Activated CD4-positive, CD25-positive, alpha-beta regulatory T cell treated with anti-CD3 and anti-CD28 coated beads, Interleukin-2, amount 50 U/mL, for 24 hours (primary cell): ENCODE measurements at places on chromosomes 3 and 15.

GRCh38 chr15:70200511-70201424, 103.1 kb upstream of the TLE3 start:
- ATAC-seq, result no peak

DNA sequence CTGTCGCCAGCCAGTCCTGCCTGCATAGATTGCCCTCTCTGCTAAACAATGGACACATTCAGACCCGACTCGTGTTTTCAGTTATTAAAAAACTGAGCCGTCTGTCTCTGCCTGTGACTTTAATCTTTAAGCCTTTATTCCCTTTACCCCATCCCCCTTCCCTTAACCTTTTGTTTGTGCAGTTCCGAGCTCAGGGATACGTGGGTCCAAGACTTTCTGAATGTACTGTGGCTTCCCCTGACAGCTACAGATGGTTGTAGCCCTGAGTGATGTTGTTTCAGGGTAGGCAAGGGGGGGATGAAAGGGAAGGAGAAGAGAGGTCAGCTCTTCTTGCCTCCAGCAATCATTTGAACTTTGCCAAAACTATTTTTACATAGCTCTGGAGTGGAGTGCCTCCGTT, 44.6 kb downstream of the EEFSEC start:
- no peak for ATAC-seq

GRCh38 chr3:153599685-153600084, 437.7 kb downstream of the RAP2B start:
- no peak for ATAC-seq

- no peak for ATAC-seq
Observed at GRCh38 chr3:141663993-141664392, 74.1 kb upstream of the RNF7 start.

DNA sequence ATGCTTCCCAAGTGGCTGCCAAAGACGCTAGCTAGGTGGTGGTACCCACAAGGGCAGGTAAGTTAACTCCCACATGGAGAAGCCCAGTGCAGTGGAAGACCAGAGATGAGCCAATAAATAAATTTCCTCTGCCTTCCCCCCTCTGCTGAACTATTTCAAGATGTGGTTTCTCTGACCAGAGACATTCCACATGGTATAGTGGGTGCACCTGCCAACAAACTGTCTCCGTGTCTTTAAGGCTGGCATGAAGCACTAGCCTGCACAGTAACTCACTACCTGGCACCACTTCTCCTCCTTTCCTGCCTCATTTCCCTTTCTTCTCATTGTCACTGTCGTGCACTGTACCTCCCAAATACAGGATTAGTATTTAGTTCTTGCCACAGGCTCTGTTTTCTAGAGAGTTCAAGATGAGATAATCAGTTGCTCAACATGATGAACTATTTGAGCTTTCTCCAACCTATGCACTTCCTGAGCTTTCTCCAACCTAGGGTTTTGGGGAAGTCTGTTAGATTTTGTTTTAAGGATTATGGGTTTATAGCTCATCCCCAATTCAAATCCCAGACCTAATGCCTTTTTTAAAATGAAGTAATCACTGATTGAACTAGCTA, 8.4 kb upstream of the CRTAP start:
- ATAC-seq, result no peak

- ATAC-seq, result no peak
Observed at GRCh38 chr3:51935886-51936755, 5.6 kb downstream of the RRP9 start.

- ATAC-seq, result no peak
Observed at GRCh38 chr3:185560676-185561075, 8.3 kb upstream of the LIPH start.

DNA sequence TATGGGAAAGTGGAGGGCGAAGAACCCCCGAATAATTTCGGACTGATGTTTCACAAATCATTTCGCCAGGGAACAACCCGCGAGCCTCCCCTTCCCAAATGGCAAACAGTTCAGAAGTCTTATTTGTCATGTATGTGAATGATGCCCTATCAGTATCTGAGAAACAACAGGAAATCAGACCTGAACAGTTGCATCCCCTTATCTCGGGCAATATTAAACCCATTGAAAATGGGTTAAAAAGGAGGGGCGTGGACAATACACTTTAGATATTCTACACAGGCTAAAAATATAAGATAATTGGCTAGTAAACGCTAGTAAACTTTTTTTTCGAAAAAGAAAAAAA, 1003.3 kb upstream of the NR2F2 start:
- no peak for ATAC-seq

- no peak for ATAC-seq
Observed at GRCh38 chr3:32614956-32615355, 44.3 kb upstream of the DYNC1LI1 start.

DNA sequence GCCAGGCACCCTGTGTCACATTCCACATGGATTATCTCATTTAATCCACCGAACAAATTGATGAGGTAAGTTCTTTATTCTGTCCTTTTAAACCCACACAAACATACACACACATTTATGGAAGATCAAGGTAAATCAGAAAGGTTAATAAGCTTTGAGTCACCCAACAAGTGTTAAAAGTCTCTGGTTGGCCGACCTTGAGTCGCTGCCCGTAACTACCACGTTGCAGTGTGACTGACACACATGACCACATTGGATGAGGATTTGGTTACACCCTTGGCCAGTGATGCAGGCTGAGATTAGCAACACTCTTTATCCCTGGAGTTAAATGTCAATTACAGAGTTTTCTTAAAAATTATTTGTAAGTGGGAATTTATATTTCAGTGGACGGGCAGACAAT, 19.2 kb downstream of the FOXP1 start:
- ATAC-seq, result peak; percentile 30

- no peak for ATAC-seq
Observed at GRCh38 chr15:37586011-37586583, 348.3 kb upstream of the TMCO5A start.

- ATAC-seq, result no peak
Observed at GRCh38 chr3:40313975-40314860, 4.7 kb downstream of the EIF1B start.

GRCh38 chr3:108159865-108160264, 62.4 kb downstream of the IFT57 start:
- ATAC-seq, result no peak

DNA sequence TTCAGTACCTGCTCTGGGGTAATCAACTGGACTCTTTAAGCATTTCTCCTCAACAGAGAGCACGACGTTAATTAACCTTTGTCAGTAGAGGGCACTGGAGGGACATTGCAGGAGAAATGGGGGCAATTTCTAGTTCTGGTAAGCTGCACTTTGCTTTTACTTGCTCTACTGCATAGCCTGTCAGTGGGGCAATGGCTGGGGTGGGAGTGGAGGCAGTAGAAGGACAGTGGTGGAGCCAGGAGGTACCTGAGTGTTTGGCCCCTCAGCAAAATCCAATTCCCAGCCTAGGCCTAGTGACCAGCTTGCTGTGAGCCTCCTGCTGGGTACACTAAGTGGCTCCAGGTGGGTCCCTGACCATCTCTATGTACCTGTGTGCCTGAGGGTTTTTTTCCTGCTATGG, 18.3 kb upstream of the MED12L start:
- no peak for ATAC-seq

GRCh38 chr15:29172742-29173725, 96.6 kb downstream of the NSMCE3 start:
- no peak for ATAC-seq

DNA sequence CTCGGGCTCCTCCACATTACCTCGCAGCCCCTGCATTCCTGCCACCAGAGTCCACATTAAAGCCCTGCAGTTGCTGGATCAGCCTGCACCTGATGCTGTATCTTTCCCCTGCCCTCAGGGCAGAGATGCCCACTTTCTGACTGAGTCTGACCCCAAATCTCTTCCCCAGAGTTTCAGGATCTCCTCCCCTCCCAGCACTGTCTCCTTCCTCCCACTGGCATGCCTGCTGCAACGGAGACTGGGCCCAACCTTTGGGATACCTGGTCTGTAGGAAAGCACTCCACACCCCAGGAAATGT, 20.6 kb upstream of the GP9 start:
- ATAC-seq, result no peak

GRCh38 chr15:30962079-30962478, 29.3 kb downstream of the MTMR10 start:
- ATAC-seq, result no peak

DNA sequence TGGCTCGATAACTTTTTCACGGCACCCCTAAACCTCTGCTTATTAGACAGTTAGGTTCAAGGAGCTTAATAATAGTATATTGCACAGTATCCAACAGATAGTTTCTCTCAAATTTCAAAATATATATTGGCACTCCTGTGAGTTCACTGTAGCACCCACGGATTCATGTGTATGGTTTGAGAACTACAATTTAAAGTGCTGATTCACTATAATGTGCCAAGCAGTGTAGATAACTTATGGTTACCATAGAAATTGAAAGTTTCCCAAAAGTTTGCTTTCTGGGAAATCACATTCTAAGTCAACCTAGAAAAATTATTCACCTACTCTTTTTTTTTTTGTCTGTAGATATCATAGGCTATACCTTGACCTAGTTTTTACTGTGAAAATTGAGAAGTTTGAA, 86.6 kb downstream of the GAP43 start:
- ATAC-seq, result no peak

GRCh38 chr3:191753196-191753595, 292.2 kb downstream of the PYDC2 start:
- no peak for ATAC-seq

DNA sequence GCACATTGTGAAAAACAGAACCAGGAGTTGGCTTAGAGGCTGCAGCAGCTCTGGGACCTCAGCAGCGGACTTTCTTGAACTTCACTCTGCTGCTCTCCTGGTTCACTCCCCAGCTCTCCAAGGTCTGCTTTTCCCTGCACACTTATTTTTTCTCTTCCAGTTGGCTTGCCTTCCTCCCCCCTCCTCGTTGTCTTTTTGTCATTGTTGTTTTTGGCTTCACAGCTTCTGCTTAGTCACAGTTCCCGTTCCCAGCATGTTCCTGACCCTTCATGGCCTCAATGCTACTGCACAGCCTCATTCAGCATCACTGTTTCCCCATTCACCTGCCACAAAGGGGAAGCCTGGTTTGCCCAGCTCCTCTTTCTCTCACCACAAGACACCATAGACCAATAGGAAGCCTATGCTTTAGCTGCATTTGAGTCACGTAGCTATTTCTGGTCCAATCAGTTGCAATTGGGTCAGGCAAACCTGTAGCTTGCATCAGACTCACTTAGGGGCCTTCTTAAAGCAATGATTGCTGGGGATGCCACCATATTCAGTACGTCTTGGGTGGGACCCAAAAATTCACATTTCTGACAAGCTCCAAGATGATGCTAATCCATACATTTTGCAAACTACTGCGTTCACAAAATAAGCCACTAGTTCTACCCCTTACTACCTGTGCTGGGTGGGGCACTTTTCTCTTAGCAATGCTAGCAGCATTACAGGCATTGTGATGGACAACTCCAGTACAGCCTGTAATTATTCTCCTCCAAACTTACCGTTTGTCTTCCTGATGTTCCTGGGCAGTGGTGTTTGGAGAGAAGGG, 7.8 kb upstream of the SUMF1 start:
- peak; percentile 71 for ATAC-seq

GRCh38 chr15:22936577-22937472, 43.3 kb downstream of the CYFIP1 start:
- no peak for ATAC-seq

DNA sequence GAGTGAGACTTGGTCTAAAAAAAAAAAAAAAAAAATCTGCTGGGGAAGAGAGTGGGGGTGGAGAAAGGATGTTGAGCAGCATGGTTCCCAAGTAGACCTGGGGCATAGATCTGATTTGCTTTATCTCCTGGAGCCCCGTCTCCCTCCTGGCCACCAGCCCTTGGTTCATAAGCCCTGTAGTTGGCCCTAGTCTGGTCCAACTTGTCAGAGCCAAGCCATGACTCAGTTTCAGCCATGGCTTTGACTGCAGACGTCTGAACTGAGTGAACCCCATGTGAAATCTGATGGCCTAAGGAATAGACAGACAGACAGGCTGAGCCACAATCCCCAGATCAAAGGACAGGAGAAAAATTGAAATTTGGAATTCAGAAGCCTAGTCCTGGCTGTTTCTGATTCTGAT, 2.0 kb upstream of the CILP start:
- ATAC-seq, result no peak

GRCh38 chr3:176584413-176585176, 612.7 kb downstream of the TBL1XR1 start:
- ATAC-seq, result no peak

GRCh38 chr3:126105691-126106187, 21.8 kb upstream of the SLC41A3 start:
- no peak for ATAC-seq

GRCh38 chr3:195061756-195062655, 209.0 kb downstream of the XXYLT1 start:
- no peak for ATAC-seq

GRCh38 chr3:48765376-48765775, 48.4 kb upstream of the IP6K2 start:
- no peak for ATAC-seq

- no peak for ATAC-seq
Observed at GRCh38 chr3:149816311-149816710, 3.3 kb downstream of the RNF13 start.

DNA sequence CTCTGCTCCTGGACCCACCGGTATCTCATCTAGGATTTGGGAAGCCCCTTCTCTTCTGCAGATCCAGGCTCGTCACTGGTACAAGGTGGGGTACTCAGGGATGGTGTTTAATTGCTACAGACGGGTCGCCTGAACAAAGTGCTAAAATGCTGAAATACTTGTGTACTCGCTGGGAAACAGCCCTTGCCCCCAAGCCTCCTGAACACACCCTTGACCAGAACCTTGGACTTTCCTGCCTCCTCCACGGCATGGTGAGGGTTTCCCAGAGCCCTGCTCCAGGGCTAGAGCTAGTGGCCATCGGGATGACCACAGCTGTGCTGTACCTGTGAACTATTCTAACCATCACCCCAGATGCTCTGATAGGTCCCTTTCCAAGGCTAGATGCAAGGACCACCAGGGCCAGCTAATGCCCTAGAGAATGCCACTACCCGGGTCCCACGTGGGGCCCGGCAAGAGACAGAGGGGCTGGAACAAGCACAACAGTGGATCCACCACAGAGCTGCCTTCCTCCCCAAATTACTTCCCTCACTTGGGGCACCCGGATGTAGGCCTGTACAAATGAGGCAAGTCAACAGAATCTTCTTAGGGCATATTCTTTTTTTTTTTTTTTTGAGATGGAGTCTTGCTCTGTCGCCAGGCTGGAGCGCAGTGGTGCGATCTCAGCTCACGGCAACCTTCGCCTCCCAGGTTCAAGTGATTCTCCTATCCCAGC, 267.3 kb downstream of the FOXP1 start:
- no peak for ATAC-seq
